ENCODE measurements at places on chromosomes 4 and X.

DNA sequence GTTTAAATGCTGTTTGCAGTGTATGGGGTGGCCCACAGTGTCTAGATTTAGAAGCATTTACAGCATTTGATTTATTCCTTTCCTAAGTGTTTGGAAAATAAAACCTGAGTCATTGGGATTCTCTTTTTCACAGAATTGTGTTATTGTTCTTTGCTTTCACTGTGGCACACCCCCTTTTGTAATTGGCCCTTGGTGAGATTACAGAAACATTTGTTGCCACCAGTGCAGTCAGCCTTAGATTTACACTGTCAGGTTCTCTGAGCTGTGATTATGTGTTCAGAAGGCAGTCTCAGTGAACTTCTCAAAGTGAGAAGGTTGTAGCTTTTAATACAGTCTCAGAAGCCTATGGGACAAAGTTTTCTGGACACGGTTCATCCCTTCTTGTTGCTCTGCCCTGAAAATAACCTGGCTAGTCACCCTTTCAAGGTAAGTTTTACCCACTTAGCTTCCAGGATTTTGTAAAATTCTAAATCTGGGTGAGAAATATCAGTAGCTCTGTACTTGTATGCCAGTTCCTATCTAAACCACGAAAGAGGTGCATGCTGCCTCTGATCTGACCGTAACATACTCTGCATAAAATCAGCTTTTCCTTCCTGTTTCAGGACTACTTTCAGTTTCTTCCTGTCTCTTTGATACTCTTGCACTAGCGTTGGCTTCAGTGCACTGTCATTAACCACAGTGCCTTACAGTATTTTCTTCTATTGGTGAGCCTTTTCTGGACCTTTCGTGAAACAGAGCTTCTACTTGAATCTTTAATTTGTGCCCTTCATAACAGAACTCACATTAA lies 12.6 kb downstream of the RUFY3 start:
- DNase-seq, result peak; percentile 60

GRCh38 chr4:158903472-158904043 lies 134.7 kb downstream of the FNIP2 start:
- DNase-seq, result no peak

- DNase-seq, result peak; percentile 83
These were observed 70.0 kb upstream of the TSPAN5 start for GRCh38 chr4:98728433-98728832.

DNA sequence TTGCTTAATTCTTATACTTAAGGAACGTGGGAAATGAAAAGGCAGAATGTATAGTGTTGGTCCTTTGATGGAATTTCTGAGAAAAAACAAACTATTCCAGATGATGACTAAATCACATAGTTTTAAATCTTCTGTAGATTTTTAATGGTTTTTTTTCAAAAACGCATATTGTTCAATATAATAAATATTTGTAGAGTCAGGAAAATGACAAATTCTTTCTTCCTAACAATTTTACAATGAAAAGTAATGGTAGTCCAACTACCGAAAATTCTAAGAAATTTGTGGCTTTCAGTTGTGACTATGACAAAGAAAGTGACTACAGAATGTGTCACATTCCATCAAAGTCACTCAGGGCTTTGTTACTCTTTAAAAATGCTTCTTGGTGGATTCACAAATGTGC lies 164.8 kb upstream of the PITX2 start:
- no peak for DNase-seq

- DNase-seq, result no peak
These were observed 16.8 kb downstream of the PF4 start for GRCh38 chr4:73964862-73965611.

GRCh38 chr4:90187148-90187884 lies 60.1 kb downstream of the CCSER1 start:
- no peak for DNase-seq

GRCh38 chrX:151704041-151704663 lies 8.9 kb downstream of the PRRG3 start:
- peak; percentile 6 for DNase-seq

Measured in fibroblast of lung (primary cell).